SJSA1 (cell line): ENCODE measurements at places on chromosomes 5 and 9. TPM values are rescaled to one million over a fixed set of nuclear protein-coding genes. Genes with fewer than 3 reads are reported as not detected.

GRCh38 chr5:140041492-140042392 lies 1.4 kb downstream of the NRG2 start:
- H3K36me3 ChIP-seq, result no peaks in the 10 kb centered on the region
- no peak overlapping the region for H3K4me3 ChIP-seq

The QRFP gene
- total RNA-seq, result not detected in 2 replicates

GRCh38 chr9:15959663-15960062 lies 406.8 kb downstream of the CCDC171 start:
- H3K27ac ChIP-seq, result no peak overlapping the region
- no peak for DNase-seq
- H3K4me3 ChIP-seq, result no peak overlapping the region
- no peaks in the 10 kb centered on the region for H3K27me3 ChIP-seq

The EQTN gene
- not detected in 2 replicates for total RNA-seq

GRCh38 chr9:87245271-87245670 lies 252.4 kb upstream of the DAPK1 start:
- no peak overlapping the region for H3K4me3 ChIP-seq
- no peaks in the 10 kb centered on the region for H3K36me3 ChIP-seq
- no peaks in the 10 kb centered on the region for H3K4me1 ChIP-seq
- no peak overlapping the region for H3K27ac ChIP-seq
- DNase-seq, result no peak
- no peaks in the 10 kb centered on the region for H3K27me3 ChIP-seq

DNA sequence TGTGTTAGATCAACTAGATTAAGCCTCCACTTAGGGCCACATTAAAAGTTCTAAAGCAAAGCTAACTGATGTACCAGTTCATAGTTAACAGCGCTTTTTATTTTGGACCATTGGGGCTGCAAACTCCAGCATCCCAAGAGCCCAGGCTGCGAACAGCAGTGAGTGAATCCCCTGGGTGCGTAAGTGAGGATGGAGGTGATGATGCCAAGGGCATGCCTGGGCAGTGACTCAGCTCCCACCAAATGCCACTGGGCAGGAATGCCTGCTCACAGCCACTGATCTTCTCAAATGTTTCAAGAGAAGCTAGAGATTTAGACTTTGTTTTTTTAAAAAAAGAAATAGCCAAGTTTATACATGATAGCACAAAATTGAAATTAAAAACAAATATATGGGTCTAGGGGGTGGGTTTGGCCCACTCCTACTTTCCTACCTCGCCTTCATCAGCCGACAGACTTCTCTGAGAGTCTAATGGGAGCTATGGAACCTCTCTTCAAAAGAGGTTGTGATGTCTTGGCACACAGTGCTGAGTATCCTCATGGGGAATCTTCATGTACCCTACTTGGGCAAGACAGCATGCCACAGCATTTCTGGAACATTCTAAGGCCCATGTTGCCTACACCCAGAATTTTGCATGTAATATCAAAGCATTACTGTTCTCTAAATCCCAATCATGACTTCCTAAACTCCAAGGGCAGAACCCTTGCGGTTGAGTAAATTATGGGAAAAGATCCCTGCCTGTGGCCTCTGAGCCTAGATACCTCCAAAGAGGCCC lies 398.1 kb downstream of the EBF1 start:
- peak; percentile 88 for DNase-seq
- H3K27ac ChIP-seq, result peak overlapping the region; percentile 70
- no peaks in the 10 kb centered on the region for H3K27me3 ChIP-seq
- H3K4me3 ChIP-seq, result no peak overlapping the region
- H3K4me1 ChIP-seq, result peaks cover 51% of the 10 kb centered on the region

DNA sequence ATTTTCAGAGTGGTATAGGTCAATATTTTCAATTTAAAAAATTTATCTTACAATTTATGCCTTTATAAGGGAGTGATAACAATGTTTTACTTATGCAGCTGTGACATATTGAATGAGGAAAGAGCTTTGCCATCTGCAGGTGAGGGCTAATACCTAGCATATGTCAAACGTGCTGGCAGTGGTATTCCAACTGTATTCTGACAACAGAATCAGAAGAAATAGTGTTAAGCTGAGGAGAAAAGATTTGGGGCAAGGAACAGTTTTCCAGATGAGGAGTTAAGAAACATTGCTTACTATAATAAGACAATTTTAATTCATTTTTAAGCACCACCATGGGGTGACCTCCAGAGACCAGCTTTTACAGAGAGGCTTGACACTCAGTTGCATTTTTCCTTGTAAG lies 267.8 kb upstream of the ZNF608 start:
- no peaks in the 10 kb centered on the region; the same call in 1 of the 2 replicates for H3K4me1 ChIP-seq
- H3K27ac ChIP-seq, result no peak overlapping the region
- H3K27me3 ChIP-seq, result no peaks in the 10 kb centered on the region
- no peak for DNase-seq
- H3K36me3 ChIP-seq, result no peaks in the 10 kb centered on the region

- no peak for DNase-seq
- no peaks in the 10 kb centered on the region for H3K4me1 ChIP-seq
- H3K4me3 ChIP-seq, result no peak overlapping the region
- peaks cover 13% of the 10 kb centered on the region for H3K27me3 ChIP-seq
- no peaks in the 10 kb centered on the region for H3K36me3 ChIP-seq
Observed at GRCh38 chr5:157029457-157029856, 29.5 kb downstream of the HAVCR1 start.

DNA sequence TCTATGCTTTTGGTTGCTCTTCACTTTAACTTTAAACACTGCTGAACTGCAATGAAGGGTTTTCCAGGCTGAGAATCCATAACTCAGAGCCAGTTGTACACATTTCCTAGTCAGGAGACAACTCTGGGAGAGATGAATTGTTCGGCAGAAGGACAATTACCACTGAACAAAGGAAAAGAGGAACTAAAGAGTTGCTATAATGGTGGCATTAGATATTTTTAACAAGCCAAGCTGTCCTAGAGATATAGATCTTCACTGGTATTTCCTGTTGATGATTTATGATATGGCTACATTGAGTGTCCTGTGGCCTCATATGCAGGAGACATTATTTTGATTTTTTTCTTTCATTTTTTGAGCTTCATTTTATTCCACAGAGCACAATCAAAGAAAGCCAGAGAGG lies 219.1 kb upstream of the PCSK5 start:
- H3K4me1 ChIP-seq, result no peaks in the 10 kb centered on the region
- no peaks in the 10 kb centered on the region for H3K27me3 ChIP-seq
- no peak for DNase-seq
- no peaks in the 10 kb centered on the region for H3K36me3 ChIP-seq

- H3K4me1 ChIP-seq, result peaks cover 14% of the 10 kb centered on the region
- no peaks in the 10 kb centered on the region for H3K27me3 ChIP-seq
- no peak overlapping the region for H3K27ac ChIP-seq
- no peak for DNase-seq
- no peak overlapping the region for H3K4me3 ChIP-seq
- peaks cover 4% of the 10 kb centered on the region for H3K36me3 ChIP-seq
Observed at GRCh38 chr5:75677607-75678006, 39.6 kb downstream of the POC5 start.

DNA sequence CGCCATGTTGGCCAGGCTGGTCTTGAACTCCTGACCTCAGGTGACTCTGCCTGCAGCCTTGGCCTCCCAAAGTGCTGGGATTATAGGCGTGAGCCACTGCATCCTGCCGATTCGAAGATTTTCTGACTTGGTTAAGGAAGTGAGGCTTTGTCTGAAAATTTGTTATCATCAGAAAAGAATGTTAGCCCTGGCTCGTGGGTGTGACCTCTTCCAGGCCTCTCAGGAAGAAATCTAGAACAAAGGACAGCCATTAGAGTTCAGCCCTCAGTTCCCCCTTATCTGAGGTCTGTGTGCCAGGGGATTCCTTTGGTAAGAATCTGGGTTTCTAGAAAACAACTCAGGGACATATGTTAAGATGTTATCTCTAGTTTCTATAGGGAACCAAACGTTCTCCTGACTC lies 6.2 kb downstream of the OR2S2 start:
- H3K27me3 ChIP-seq, result no peaks in the 10 kb centered on the region
- peak overlapping the region; percentile 43 for H3K27ac ChIP-seq
- DNase-seq, result peak; percentile 46
- no peak overlapping the region for H3K4me3 ChIP-seq
